ENCODE measurements at places on chromosomes 1 and 21.

GRCh38 chr1:220528679-220529501 lies 954 bp downstream of the MARK1 start:
- no peak for DNase-seq

- no peak for DNase-seq
Measured at GRCh38 chr1:38456531-38456876, 403.1 kb downstream of the RRAGC start.

- no peak for DNase-seq
Measured at GRCh38 chr1:3102641-3103040, 33.6 kb downstream of the PRDM16 start.

DNA sequence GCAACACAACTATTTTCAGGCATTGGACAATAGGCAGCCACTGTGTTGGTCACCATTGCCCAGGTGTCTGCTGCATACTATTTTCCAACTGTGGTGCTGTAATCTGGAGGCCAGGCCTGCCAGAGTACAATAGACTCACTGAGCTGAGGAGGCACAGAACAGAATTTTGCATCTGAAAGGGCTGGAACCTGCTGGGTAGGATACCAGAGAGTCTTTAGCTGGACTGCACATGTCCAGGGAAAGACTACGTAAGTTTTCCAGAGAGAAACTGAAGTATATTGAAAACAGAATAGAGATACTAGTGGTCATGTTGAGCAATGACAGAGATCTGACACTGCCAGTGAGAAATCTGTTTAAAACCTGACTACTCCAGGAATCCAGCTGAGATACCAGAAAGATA lies 200.8 kb downstream of the RASAL2 start:
- no peak for DNase-seq

- no peak for DNase-seq
Measured at GRCh38 chr1:185972096-185972850, 238.1 kb downstream of the HMCN1 start.

DNA sequence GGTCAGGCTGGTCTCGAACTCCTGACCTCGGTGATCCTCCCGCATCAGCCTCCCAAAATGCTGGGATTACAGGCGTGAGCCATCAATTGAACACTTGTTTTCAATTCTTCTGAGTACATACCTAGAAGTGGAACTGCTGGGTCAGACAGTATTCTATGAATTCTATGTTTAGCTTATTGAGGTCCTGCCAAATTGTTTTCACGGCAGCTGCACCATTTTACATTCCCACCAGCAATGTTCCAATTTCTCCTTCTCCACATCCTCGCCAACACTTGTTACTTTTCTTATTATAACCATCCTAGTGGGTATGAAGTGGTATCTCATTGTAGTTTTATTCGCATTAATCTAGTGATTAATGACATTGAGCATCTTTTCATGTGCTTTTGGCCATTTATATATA lies 49.9 kb downstream of the PTP4A2 start:
- no peak for DNase-seq

DNA sequence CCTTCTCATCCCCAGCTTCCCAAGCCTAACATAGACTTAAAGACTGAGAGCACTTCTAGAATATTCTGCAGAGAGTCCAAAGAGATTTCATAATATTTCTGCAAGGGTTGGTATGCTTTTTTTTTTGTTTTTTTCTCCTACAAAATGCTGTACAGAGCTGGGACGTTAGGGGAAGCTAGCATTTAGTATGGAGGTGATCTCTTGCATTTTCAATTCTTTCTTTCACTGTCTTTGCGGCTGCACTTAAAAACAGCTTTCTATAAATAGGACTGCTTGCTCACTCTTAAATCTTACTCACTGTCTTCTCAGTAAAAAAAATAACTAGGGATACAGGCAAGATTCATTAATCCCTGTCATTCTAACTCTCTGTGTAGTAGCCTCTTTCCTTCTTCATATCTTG lies 7.4 kb downstream of the DSCAM start:
- DNase-seq = no peak
